ENCODE measurements at places on chromosomes 7 and 10. TPM values are rescaled to one million over a fixed set of nuclear protein-coding genes. Genes with fewer than 3 reads are reported as not detected.

Gene ITPRID1
- not detected for total RNA-seq

Gene CEP55
- total RNA-seq = 8.3 TPM

Gene BCL7B
- 45.7 TPM for total RNA-seq

Gene ZNF25
- total RNA-seq = 9.3 TPM

Gene SLC39A12
- not detected for total RNA-seq

Gene IQUB
- total RNA-seq = 0.13 TPM

Gene KLF14
- 0.13 TPM for total RNA-seq

Gene ZNF467
- 27.9 TPM for total RNA-seq
